ENCODE measurements at places on chromosomes 4 and X.

- DNase-seq, result no peak
Measured at GRCh38 chr4:97786306-97786920, 356.9 kb downstream of the STPG2 start.

DNA sequence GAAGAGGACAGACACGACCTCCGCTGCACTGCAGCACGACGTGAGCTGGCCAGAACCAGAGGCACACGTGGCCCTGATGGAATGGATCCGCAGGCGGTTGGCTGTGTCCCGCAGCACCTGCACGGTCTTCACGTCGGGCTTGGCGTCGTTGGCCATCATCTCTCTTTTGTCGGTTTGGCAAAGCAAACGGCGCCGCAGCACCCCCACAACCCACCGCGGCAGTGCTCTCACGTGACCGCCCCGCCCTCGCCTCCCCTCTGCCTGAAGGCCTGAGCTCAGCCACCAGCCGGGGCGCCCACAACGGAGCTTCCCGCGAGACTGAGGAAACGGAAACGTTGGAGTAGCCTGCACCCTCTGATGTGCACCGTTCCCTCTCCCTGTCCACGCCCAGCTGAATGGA lies at the start of gene TKTL2:
TSS of gene TKTL2 (minus strand) at position 179 of the 400 bp plus-strand sequence. CDS start at position 159, 20 bp downstream.
- no peak for DNase-seq

GRCh38 chrX:54483946-54484345 lies 12.1 kb downstream of the FGD1 start:
- no peak for DNase-seq

DNA sequence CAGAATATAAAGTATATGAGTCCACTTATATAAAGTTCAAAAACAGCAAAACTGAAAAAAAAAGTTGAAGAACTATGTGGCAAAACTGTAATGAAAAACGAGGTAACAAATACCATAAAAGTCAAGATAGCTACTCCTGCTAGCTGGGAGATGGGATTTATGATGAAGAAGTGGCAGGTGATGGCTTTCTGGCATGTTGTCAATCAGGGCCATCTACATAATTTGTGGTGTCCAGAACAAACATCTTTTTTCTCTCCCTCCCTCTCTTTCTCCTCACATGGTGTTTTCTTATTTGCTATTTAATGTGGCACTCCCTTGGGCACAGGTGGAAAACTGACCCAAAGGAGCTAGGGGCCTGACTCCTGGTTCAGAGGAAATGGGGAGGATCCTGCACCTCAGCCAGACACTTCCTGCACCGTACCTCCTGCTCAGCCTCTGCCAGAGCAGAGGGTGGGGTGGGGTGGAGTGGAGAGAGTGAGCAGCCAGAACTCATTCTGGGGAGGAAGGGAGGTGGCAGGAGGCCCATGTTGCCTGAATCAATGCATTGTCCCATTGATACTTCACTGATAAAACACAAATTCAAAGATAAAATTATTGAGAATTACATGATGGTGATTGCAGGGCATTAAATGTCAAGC lies 5.3 kb upstream of the SAP30 start:
- no peak for DNase-seq

- DNase-seq, result peak; percentile 55
Measured at GRCh38 chrX:155068165-155068564, 2.8 kb downstream of the CMC4 start.

Data from inflammatory macrophage treated with lipopolysaccharide for 4 hours (primary cell).